SHP77 (cell line): ENCODE measurements at places on chromosomes 1 and 21.

- no peak for DNase-seq
These were observed 245.3 kb upstream of the RUNX1 start for GRCh38 chr21:35294231-35294898.

- DNase-seq = no peak
These were observed 6.4 kb upstream of the TIPRL start for GRCh38 chr1:168172250-168172915.

DNA sequence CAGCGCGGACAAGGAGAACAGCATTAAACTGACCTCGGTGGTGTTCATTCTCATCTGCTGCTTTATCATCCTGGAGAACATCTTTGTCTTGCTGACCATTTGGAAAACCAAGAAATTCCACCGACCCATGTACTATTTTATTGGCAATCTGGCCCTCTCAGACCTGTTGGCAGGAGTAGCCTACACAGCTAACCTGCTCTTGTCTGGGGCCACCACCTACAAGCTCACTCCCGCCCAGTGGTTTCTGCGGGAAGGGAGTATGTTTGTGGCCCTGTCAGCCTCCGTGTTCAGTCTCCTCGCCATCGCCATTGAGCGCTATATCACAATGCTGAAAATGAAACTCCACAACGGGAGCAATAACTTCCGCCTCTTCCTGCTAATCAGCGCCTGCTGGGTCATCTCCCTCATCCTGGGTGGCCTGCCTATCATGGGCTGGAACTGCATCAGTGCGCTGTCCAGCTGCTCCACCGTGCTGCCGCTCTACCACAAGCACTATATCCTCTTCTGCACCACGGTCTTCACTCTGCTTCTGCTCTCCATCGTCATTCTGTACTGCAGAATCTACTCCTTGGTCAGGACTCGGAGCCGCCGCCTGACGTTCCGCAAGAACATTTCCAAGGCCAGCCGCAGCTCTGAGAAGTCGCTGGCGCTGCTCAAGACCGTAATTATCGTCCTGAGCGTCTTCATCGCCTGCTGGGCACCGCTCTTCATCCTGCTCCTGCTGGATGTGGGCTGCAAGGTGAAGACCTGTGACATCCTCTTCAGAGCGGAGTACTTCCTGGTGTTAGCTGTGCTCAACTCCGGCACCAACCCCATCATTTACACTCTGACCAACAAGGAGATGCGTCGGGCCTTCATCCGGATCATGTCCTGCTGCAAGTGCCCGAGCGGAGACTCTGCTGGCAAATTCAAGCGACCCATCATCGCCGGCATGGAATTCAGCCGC is 2.5 kb downstream of the S1PR1 start:
- no peak for DNase-seq

- DNase-seq = peak; percentile 53
These were observed 558 bp downstream of the PAXBP1 start for GRCh38 chr21:32770871-32771523.

- DNase-seq = peak; percentile 5
These were observed 4.9 kb upstream of the SLC44A5 start for GRCh38 chr1:75615613-75616435.

- no peak for DNase-seq
These were observed 41.9 kb downstream of the DDR2 start for GRCh38 chr1:162674034-162674608.

- peak; percentile 10 for DNase-seq
These were observed 22.0 kb downstream of the THAP3 start for GRCh38 chr1:6646499-6647148.

- DNase-seq = no peak
These were observed 14.3 kb downstream of the ACKR1 start for GRCh38 chr1:159218649-159219636.

DNA sequence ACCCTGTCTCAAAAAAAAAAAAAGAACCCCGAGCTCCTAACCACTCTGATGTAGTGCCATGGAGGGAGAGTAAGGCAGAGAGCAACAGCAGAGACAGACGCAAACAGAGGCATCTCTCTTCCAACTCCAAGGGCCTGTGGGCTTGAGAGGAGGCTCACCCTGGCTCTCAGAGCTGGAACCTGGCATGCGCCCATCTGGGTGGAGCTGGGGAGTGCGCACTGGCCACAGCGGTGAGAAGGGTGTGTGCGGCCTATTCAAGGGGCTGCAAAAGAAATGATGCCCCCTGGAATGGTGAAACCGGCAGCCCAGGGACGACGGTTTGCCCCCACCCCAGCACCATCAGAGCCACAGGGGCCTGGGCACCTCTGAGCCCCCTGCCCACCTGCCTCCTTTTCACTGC is 17.6 kb downstream of the COL8A2 start:
- DNase-seq = no peak

DNA sequence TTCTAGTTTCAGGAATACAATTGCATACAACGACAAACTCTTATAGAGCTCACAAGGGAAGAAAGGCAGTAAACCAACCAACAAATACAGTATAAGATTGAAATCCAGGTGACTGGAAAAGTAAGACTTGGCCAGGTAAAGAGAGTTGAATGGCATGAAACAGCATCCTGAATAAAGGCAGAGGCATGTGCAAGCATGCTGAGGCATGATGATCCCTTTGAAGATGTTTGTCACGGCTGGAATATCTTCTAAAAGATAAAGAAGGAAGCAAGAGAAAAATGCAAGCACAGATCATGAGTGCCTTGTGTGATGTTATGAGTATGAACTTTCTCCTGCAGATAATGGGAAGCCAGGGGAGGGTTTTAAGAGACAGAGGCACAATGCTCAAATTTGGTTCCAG is 83.3 kb upstream of the SPATA6 start:
- DNase-seq = no peak

GRCh38 chr1:153545067-153546055 is at the start of gene S100A4:
S100A4 (minus strand) TSS chr1:153545806; CDS start chr1:153544794, 1,012 bp downstream.
- DNase-seq = peak; percentile 99

DNA sequence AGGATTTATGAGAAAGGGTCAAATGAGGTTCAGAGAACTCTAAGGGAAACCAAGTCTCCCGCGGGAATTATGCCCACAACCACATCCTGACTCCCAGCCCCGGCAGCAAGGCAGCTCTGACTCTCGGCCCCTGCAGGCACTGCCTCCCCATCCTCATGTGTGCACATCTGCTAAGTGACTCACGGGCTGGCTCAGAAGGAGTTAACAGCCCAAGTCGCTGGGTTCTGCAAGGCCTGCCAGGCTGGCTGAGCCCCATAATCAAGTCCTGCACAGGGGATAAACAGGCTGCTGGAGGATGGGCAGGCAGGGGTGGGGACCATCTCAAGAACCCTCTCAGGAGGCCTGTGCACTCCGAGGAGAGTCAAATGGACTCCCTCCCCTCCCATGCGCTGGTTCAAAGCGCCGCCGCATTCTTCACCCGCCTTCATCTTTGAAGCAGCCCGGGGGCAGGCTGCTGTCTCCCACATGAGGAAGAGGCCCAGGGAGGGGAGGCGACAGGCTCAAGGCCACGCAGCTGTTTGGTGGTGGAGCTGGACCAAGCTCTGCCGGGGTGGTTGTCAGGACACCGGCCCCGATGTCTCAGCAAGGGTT is 344.3 kb downstream of the MATN1 start:
- no peak for DNase-seq

GRCh38 chr1:64886877-64887276 is 79.5 kb downstream of the JAK1 start:
- DNase-seq = no peak

- DNase-seq = no peak
These were observed 25.5 kb downstream of the CAPN9 start for GRCh38 chr1:230772457-230773395.

DNA sequence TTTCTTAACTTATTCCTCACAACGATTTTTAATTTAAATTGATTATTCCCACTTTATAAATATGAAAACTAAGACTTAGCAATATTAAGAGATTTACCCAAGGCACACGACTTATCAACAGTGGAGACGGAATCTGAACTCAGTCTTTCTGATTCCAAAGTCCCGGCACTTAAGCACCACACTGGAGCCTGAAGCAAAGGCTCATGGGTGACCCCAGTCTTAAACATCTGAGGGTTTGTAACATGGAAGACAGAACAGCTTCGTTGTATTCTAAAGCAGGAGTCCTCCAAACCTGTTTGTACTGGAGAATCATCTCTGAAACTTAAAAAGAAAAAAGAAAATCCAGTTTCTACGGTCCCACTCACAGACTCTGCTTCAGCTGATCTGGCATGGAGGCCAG is 519.5 kb downstream of the SMYD3 start:
- no peak for DNase-seq

GRCh38 chr1:230542054-230542453 is 100.2 kb upstream of the COG2 start:
- DNase-seq = no peak

DNA sequence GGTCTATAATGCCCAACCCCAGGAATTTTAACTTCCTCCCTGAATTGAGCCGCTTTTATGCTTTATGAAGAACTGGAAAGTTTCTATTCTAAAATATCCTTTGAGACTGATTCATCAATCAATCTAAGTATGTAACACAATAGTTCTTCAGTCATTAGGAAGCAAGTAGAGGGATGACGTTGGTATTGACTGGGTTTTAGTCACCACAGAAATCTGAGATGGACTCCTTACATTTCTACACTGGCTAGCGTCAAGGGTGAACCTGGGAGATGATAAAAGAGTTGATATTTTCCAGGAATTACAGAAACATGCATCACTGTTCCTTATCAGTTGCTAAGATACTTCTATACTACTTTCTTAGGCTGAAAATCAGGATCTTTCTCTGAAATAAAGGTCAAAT is 308.0 kb downstream of the HMCN1 start:
- no peak for DNase-seq

DNA sequence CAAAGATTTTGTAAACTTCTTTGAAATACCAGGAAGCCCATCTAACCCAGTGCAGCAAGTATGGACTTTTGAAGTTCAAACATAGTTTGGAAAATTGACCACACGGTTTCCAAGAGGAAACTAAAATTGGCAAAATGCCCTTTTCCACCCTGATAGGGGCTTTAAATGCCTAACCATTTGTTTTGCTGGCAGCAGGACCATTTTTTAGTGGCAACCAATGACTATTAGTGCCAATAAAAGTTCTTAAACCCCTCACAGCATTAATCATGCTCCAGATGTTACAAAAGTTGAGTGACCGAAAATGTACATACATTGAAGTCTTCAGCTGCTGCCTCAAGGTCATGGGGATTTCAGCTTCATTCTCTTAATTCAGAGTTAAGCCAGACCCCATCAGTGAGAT is 46.4 kb upstream of the ENAH start:
- no peak for DNase-seq

GRCh38 chr1:58922302-58923089 is 138.6 kb upstream of the JUN start:
- no peak for DNase-seq

DNA sequence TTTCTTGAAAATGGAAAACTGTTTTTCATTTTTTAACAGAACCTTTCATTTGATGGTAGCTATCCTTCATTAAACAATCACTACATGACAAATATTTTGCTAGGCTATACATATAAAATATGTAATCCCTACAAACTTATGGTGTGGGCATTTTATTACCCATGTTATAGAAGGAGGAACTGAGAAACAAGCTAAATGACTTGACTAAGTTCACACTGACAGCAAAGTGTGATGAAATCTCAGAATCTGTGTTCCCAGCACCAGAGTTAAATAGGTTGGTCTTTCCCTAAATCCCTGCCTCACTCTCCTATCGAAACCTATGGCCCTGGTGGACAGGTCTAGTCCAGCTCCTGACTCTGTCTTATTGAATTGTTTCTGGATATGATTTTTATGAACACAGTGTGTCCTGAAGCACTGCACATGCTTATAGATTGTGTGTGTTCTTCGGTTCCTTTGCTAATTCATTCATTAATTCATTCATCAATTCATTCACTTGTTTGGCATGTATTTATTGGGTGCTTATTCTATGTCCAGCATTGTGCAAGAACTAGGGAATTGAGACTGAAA is 301.0 kb downstream of the GRIK1 start:
- DNase-seq = no peak

- no peak for DNase-seq
These were observed 87.5 kb upstream of the RUNX3 start for GRCh38 chr1:25017436-25018109.
